ENCODE measurements at places on chromosomes 6 and 20.

DNA sequence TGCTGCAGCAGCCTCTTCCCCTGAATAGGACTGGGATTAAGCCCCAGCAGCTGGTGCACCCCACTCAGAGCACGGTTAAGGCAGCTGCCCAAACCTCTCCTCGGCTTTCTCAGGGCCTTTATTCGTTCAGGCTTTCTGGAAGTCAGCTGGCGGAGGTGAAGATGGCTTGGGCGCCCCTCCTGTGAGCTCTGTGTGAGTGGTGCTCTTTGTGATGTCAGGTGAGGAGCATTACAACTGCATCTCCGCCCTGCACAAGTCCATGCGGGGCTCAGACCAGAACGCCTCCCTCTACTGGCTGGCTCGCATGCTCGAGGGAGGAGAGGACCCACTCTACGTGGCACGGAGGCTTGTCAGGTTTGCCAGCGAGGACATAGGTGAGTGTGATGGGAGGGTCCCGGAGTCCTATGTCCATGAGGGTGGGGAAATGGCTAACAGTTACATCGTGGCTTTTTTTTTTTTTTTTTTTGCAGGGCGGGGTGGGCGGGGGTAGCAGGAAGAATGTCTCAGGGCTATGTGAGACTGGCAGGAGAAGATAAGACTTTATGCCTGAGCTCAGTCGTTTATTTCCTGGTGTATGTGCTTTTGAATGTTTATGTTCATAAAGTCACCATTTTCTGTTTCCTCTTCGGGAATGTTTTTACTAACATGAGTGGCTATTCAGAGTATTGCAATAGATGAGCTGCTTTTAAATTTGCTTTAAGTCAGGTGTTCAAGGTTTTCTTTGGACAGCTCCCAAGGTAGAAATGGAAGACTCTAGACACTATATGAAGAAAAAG is 18.2 kb downstream of the WRNIP1 start:
- DNase-seq = no peak

DNA sequence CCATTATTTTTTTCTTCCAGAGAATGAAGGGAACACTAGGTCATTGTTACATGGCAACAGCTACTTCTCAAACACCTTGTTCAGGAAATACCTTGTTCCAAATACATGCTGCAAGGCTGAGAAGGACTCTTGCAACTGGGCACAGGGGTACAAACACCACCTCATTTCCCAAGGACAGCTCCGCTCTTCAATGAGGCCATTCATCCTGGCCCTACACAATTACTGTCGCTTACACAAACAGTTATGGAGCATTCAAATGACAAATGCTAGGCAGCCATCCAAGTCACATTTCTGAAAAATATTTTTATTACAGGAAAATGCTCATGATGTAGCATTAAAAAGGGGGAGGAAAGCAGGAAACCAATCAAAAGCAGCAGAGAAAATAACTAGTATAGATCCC is 611.9 kb downstream of the DHX35 start:
- no peak for DNase-seq

DNA sequence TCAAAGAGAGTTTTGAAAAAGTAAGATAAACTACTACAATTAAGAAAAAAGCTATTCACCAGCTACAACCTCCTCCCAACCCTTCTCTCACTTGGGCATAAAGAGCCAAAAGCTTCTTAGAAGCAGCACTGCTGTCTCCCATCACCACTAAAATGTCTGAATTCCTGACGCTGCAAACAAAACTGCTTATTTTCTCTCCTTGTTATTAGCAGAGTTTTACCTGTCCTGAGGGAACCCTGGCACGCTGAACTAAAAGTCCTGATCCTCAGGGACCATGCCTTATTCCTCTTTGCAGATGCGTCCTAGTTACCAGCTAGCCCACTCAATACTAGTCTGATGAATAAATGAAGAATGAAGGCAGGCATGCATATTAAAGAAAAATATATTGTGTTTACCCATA is 1.1 kb downstream of the HACE1 start:
- no peak for DNase-seq

DNA sequence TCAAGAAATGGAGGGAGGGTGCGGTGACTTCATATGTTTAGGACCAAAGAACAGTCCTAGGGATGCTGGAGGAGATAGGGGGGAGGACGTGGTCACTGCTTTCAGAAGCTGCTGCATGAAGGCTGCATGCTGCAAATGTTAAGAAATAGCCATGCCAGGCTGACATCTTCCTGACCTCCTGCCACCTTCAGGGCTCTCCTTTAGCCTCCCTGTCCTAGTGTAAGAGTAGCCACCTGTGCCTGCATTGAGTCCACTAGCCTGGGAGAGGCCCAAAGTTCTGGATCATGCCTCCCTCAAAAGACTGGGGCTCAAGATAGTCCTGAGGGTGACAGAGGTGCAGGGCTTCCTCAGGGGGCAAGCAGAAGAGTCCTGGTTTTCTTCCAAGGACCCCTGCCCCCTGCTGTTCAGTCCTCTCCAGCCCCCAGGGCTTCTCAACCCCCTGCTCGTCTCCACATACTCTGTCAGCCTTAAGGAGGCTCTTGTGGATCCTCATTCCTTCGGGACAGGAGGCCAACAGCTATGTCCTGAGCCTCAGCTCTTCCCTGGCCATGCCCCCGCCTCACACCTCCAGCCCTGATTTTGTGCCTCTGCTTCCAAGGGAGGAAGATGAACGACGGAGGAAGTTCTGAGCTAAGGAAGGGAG is 96.3 kb downstream of the MRPL14 start:
- DNase-seq = no peak

GRCh38 chr20:41509316-41510200 is 108.6 kb downstream of the CHD6 start:
- DNase-seq = no peak

DNA sequence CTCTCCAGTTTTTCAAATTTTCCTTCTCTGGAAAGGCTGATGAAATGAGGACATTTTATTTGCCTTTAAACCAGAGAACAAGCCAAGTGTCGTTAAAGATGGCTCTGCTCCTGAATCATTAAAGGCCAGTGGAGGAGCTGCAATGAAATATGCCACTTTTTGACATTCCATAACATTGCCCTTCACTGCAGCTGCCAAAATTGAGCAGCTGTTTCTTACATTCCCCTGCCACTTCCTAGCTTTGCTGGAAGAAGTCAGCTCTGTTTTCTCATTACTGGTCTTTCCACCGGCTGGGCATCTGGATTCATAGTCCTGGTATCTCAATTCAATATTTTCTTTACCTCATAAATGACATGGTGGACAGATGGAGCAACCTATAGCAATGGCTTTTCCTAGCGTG is 45.5 kb upstream of the NRN1 start:
- no peak for DNase-seq

DNA sequence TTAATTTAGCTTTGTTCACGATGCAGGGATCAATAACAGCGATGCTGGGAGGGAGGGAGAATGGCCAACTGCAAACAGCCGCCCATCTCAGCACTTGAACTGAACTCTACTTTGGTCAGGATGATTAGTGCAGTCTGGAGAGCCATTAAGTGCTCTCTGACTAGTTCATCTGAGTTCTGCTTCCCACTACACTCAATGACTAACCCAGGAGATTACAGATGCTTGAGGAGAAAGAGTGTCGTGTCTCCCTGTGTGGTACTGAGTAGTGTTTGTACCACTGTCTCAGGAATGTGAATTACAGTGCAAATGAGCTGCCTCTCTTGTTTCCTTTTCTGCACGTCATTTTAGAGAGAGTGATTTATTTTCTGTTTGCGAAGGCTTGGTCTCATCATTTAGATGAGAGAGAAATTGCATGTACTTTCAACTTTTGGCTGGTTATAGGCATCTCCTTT is 23.5 kb downstream of the CARMIL1 start:
- DNase-seq = peak; percentile 45

GRCh38 chr20:37828684-37829083 is 74.2 kb upstream of the VSTM2L start:
- no peak for DNase-seq

DNA sequence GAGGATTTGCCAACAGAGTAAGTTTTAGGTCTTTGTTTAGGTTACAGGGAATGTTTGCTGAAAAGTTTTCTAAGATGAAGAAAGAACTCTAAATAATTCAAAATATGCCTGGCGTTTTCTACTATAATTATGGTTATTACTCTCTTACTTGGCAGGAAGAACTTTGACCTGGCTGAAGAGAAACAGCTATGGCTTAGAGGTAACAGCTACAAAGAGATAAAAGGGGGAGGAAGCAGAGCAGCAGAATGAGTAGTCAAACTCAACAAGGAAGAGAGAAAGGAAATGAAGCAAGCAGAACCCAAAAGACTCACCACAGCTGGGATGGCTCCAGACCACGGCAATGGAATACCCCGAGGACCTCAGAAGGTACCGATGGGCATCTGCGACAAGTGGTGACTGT is 95.6 kb downstream of the KIF16B start:
- DNase-seq = no peak

GRCh38 chr6:106163966-106164877 is 78.1 kb downstream of the PRDM1 start:
- DNase-seq = no peak

DNA sequence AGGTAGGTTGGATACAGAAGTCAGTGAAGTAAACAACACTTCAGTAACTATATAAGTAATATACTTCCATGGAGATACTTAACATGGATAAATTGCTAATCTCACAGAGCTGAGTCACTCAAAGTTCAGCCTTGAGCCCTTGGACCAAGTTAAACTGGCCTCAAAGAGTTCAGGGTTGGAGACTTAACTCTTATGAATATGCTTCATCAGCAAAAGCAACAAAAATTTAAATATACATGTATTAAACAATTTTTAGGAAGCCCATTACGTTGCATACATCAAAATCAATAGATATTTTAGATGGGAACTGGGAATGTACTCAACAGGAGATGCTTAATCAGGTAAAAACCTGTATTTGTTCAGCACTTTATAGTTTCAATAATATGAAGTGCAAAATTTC is 12.2 kb downstream of the MTCL3 start:
- DNase-seq = no peak

DNA sequence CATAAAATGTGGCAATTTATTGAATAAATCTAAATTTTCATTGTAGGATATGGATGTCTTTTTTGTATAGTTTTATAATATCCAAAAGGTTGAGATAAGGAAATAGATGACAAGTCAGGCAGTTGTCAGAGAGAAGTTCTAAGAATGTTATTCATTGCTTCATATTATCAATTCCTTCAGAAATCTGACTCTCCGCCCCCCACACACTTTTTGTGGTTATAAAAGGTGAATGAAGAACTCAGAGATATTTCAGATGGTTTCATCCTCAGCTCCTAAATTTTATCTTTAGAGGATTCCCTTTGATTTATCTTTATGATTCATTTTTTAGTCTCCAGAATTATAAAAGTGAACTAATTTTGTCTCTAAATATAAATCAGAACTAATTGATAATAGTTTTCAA is 136.1 kb upstream of the NOX3 start:
- DNase-seq = no peak

GRCh38 chr6:38016824-38017223 is 197.3 kb downstream of the ZFAND3 start:
- DNase-seq = no peak

DNA sequence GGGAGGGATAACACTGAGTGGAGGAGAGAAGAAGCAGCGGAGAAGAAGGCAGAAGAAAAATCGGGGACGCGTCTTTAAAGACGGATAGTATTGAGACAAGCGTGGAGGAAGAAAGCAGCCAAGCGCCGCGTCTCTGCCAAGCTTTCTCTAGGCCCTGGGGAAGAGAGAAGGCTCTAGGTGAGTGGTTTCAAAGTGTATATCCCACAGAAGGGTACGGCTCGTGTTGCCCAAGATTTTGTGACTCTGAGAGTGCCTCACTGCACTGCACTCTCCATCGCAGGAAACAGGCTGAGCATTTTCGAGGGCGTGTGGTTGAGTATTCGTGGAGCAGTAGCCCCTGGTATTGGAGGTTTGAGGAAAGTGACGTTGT is 185.4 kb downstream of the TRIM27 start:
- DNase-seq = no peak
